GDM1 (cell line): ENCODE measurements at places on chromosomes 6 and 20.

DNA sequence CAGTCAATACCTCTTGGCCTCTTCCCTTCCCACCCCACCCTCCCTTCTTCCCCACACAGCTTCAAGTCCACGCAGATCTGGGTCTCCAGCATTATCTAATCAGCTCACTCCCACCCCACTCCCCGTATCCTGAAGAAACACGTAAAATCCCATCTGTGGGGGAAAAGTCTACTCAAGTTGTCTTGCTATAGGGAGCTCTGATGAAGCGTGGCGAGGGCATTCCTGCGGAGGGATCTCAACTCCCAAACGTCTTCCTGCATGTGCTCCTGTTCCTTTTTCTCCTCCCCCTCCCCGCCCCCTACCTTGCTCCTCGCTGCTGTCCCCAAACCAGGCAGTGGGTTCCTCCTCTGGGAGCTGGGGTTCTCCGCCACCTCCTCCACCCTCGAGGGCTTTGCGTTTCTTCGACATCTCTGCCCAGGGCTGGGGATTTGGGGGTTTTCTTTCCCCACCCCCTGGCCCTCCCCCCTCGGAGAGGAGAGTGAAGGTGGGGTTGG lies 181.8 kb downstream of the TBXT start:
- no peak for DNase-seq

GRCh38 chr6:45854149-45854742 lies 161.4 kb downstream of the CLIC5 start:
- no peak for DNase-seq

GRCh38 chr6:156828280-156828703 lies 51.1 kb downstream of the ARID1B start:
- no peak for DNase-seq

- DNase-seq: peak; percentile 29
Observed at GRCh38 chr20:5557123-5557522, 193.1 kb upstream of the SHLD1 start.

- peak; percentile 5 for DNase-seq
Observed at GRCh38 chr6:159654483-159655098, 38.5 kb downstream of the SOD2 start.

- no peak for DNase-seq
Observed at GRCh38 chr6:136087986-136088385, 162.1 kb downstream of the MTFR2 start.

DNA sequence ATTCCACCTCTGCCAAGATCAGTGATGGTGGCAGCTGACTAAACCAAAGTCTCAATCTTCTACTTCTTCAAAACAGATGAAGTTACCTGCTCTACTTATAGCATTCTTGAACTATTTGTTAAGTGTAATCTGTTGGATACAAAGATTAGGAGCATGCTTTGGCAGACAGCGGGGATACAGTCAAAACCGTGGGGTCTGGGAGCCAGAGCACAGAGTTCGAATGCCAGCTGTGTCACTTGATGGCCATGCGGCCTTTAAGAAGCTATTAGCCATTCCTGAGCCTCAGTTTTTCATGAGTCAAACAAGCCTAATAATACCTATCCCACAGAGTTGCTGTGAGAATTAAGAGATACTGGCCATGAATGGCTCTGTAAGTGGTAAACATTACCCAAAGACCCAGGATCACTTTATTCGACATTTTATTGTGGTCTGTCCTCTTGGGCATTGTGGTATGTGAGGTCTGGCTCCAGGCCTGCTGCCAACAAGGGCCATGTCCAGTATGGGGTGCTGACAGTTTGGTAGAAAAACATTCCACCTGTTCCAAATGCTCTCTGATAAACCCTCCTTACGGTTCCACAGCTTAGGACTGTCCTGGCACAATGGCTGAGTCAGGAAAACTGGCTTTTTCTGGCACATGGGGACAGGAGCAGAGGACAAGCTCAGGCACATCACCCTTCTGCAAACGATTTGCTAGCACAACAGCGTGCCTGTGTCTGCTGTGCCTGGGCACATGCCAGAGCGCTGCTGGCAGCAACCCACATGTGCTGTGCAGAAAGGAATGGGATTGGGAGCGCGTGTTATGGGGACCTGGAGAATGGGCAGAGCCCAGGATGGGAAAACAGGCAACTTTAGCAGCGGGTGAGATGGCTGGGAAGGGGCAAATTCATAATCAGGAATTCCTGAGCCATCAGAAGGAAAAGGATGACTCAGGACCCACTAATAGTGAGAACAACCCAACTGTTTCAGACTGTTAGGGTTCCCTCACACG lies 15.7 kb upstream of the FAM83C start:
- no peak for DNase-seq

GRCh38 chr6:68343901-68344300 lies 291.2 kb upstream of the ADGRB3 start:
- peak; percentile 1 for DNase-seq

DNA sequence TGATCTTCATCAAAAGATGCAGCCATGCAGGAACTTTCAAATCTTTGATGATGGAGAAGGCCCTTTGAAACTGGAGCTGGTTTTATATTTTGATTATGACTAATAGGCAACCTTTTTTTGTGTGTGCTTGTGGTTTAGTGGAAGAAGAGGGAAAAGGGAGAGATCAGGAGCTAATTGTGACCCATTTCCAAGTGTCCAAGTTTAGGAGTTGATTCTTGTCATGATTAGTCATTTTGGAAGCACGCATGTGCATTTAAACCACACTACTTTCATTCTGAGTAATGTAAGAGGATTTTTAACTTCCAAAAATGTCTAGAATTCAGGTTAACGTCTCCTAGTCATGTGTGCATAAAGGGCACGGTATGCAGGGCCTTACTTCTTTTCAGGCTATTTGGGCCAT lies 3.5 kb downstream of the FOXO3 start:
- DNase-seq: no peak

DNA sequence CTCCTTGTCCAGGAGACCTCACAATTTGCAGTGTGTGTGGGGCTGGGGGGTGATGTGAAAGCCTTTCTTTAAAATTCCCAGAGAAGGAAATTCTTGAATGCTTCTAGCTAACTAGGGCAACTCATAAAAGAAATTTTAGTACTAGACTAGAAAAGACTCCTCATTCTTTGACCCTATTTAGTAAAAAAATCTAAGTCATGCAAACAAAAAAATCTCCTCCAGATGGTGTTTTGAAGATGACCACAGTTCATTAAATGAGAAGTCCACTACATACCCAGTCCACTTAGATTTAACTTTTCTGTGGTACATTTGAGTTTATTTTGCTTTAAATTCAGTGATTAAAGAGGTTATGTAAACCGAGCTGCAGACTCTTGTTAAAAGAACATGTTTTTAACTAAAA lies 67.5 kb downstream of the NDUFAF5 start:
- DNase-seq: no peak

DNA sequence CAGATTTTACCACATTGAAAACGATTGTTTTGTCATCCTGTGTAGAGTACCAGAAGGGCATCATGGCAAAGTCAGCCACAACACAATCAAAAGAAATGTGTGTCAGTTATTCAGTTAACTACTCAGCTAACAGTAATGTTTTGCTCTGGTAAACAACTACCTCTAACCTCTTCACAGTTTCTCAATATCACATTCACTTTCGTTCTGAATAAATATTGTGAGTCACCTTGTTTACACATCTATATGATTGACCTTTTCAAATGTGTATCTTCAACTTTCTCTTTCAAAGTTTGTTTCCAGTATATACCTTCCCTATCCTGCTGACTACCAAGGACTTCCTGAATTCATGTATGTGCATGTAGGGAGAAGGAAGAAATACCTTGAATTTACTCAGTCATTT lies 216.6 kb upstream of the UFL1 start:
- no peak for DNase-seq

GRCh38 chr20:35661908-35662307 lies 2.8 kb downstream of the CPNE1 start:
- no peak for DNase-seq

DNA sequence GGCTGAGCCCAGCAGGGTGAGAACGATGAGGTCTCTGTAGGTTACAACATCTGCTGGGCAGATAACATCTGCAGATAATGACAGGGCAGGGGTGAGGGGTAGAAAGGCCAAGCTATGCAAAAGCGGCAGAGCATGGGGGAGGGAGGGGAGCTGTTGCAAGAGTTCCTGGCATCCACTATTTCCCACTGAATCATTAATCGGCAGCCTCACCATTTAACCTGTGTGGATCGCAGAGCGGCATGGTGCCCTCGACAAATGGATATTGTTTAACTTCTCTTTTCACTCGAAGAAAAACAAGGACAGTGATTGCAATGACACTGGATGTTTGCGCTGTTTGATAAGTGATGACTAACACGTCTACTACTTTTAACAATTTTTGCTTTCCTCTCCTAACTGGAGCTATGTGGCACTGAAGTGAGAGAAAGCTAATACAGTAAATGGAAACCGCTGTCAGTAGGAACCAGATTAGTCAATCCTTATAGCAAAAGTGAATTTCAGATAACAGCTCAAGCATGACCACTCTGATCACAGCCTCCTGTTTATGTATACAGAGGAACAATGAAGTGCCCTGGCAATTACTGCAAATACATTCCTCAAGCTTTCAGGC lies 381.5 kb downstream of the TFAP2A start:
- DNase-seq: no peak

DNA sequence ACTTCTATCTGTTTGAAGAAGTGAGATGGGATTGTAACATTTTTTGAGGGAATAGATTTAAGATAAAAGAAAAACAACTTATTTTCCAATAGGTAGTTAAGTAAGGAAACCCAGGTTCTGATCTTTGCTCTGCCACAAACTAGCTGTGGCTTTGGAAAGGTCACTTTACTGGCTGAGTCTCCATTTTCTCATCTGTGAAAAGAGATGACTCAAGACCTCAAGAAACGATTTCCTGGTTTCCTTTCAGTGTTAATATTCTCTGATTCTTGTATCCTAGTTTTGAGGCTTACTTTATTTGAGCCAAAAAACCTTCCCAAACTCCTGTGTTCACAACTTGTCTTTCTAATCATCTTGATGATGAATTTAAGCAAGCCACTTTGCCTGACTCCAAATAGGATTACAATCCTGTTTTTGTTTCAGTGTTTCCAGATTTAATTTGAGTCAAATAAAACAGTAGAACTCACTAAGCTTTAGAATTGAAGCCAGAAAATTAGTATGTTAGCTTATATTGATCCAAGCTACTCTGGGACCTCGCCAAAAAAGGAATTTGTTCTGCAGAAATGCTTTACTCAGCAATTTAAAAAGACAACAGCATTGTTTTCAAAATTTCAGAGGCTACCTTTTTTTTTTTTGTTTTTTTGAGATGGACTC lies 51.1 kb downstream of the ENPP1 start:
- DNase-seq: no peak

DNA sequence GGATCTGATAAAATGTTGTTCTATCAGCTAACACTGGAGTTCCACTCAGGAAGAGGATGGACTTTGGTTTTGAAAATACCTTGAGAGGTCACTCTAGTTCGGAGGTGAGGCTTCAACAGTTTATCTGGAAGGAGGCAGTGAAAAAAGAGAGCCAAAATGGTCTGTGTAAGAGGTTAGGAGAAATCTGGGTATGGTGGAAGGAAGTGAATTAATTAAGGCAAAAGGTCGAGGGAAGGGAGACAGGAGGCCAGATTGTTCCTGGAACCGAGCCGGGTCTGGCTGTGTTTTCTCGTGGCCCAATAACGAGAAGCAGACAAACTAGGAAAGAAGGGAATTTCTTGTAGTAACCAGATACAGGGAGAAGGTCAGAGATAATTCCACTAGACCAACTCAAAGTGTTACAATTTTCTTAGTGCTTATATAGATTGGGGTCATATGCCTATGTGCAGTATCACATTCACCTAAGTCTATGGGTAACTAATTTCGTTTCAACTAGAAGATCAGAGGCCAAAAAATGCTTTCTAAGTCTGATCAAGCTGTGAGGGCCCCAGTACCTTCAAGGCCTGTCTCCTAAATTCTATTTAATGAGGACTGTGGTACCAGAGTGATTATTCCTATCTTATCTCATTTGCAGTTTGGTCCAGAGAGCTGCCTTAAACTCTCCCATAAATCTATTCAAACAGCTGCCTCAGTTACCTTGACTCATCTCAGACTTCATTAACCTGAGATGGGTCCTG lies 96.0 kb upstream of the SNX9 start:
- DNase-seq: no peak

- DNase-seq: no peak
Observed at GRCh38 chr6:167779129-167779992, 47.4 kb upstream of the AFDN start.

DNA sequence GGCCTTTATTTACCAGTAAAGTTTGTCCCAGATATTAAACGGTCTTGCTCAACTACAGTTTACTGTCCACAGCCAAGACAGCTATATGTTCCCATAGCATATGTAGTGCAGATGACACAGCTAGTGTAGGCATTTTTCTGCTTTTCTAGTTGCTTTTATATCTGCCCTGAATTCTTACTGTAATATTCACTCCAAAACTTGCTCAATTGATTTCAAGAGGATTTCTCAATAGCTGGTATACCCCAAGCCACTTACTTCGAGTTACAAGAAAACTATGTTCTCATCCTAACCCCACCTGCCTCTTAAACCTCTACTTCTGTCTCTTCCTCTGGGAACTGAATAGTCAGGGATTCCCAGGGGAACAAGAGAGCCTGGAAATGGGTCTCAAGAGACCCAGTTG lies 18.9 kb upstream of the ROS1 start:
- no peak for DNase-seq

DNA sequence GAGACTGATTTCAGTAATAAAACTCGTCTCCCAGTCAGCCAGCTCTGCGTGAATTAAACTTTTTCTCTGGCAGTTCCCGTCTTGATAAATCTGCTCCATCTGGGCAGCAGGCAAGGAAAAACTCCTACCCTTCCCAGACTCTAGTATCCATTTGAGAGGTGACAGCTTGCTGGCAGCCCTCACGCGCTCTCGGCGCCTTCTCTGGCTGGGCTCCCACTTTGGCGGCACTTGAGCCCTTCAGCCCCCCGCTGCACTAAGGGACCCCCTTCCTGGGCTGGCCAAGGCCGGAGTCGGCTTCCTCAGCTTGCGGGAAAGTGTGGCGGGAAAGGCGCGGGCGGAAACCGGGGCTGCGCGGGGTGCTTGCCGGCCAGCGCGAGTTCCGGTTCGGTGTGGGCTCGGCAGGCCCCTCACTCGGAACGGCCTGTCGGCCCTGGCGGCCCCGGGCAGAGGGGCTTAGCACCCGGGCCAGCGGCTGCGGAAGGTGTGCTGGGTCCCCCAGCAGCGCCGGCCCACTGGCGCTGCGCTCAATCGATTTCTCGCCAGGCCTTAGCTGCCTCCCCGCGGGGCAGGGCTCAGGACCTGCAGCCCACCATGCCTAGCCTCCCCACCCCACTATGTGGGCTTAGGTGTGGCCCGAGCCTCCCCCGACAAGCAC lies 21.8 kb upstream of the GMPR start:
- no peak for DNase-seq

DNA sequence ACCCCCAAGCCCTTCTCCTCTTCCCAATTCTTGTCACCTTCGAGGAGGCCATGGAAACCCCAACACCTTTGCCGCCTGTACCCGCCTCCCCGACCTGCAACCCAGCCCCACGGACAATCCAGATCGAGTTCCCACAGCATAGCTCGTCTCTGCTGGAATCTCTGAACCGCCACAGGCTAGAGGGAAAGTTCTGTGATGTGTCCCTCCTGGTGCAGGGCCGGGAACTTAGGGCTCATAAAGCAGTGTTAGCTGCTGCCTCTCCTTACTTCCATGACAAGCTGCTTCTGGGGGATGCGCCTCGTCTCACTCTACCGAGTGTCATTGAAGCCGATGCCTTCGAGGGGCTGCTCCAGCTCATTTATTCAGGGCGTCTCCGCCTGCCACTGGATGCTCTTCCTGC lies 675 bp downstream of the ZBTB9 start:
- no peak for DNase-seq
